ENCODE measurements at places on chromosomes 3 and 15.

- DNase-seq, result no peak
Measured at GRCh38 chr3:137807998-137808397, 43.9 kb downstream of the SOX14 start.

- no peak for DNase-seq
Measured at GRCh38 chr3:158094235-158095110, 11.7 kb downstream of the SHOX2 start.

GRCh38 chr3:124924741-124925140, 9.8 kb downstream of the MUC13 start:
- no peak for DNase-seq

- no peak for DNase-seq
Measured at GRCh38 chr3:152583963-152584362, 251.0 kb upstream of the P2RY1 start.

- DNase-seq, result no peak
Measured at GRCh38 chr3:66609660-66610561, 109.1 kb upstream of the LRIG1 start.

DNA sequence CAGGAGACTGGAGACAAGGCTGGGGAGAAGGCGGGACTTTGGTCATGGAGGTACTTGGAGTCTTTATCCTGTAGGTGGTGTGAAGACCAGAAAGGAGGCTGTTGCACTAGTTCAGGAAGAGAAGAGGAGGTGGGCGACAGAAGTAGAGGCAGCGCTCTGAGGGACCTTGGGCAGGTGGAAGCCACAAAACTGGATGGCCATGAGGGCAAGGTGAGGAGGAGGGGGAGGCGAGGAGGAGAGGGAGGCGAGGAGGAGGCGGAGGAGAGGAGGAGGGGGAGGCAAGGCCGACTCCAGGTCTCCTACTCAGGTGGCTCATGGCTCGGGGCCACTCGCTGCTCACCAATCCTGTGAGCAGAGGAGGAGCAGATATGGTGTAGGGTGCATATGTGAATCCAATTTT, 125.6 kb downstream of the RPLP1 start:
- DNase-seq, result no peak

- DNase-seq, result no peak
Measured at GRCh38 chr15:96838081-96838480, 507.6 kb downstream of the NR2F2 start.

- no peak for DNase-seq
Measured at GRCh38 chr3:178318340-178318739, 217.9 kb upstream of the KCNMB2 start.

- no peak for DNase-seq
Measured at GRCh38 chr15:99412082-99412481, 153.7 kb upstream of the MEF2A start.

- peak; percentile 75 for DNase-seq
Measured at GRCh38 chr3:169764312-169764881, 463 bp downstream of the TERC start.

DNA sequence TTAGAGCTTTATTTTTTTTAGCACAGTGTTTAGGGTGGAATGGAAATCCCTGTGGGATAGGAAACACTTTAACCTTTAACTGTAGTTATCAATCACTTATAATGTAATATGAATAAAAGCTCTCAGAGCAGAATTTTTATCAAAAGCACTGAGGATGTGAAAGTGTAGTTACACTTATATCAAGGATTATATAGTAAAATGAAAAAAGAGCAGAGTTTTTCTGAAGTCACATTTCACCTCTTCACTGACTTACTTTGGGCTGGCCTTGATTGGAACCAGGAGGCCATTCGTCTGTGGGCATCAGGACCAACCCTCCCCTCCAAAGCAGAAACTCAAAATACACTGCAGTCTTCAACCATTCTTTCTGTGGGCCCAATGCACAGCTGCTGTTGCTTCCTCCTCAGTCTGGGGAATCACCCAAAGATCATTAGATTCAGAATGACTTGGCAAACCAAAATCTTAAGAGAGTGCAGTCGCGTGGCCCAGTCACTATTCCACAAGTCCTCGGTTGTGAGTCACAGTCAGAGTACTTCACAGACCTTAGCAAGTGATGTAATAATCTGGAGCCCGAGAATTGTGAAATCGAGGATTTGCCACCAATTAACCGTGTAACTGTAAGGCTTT, 132.6 kb upstream of the COL8A1 start:
- DNase-seq, result peak; percentile 23

GRCh38 chr3:16299746-16300145, 34.7 kb downstream of the OXNAD1 start:
- no peak for DNase-seq

- DNase-seq, result no peak
Measured at GRCh38 chr3:18177271-18177670, 247.9 kb downstream of the SATB1 start.

DNA sequence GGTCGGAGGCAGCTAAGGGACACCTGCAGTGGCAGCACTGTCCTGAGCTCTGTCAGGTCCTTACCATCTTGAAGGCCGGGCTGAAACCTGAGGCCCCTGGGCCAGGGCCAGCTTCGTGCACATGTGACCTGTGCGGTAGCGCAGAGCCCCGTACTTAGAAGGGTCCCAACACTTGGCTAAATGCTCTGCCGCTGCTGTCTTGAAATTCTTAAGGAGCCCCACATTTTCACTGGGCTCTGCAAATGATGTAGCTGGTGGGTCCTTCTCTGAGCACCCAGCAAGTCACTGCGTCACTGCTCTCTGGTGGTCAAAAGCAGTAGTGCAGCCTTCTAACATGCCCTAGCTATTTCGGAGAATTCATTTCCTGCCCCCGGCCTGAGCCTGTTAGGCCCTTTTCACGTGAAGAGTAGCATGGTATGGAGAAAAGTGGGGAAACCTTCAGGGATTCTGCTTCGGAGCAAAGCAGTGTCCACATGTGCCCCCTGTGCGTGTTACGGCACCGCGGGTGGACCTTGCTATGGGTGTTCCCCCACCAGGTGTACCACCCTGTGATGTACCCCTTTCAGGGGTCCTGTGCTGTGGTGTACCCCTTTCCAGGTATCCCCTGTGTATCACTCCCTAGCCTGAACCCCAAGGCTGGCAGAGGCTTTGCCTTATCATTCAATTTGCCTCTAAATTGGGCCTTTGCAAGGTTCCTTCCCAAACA, 79.7 kb downstream of the TMEM266 start:
- DNase-seq, result peak; percentile 65

DNA sequence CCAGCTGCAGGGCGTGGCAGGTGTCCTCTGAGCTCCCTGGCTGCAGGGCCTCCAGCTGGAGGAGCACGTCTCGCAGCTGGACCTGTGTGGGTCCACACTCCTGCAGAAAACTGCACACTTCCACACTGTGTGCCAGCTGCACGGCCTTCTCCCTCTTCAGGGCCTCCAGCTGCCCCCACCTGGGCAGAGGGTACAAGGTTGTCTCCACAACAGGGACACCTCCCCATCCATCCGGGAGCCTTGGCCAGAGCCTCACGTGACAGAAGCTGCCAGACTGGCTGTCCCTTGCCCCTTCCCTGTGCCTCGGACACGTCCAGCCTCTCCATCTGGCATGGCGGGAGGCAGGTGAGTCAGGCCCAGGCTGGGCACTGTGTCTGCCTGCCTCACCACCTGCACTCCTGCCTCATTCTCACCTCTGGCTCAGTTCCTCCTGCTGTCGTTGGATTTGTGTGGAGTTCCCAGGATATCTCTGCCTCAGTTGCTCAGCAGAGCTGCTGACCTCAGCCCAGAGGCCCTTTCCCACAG, 14.5 kb downstream of the SPTBN5 start:
- DNase-seq, result no peak

GRCh38 chr3:143597774-143598652, 250.3 kb downstream of the SLC9A9 start:
- DNase-seq, result no peak

DNA sequence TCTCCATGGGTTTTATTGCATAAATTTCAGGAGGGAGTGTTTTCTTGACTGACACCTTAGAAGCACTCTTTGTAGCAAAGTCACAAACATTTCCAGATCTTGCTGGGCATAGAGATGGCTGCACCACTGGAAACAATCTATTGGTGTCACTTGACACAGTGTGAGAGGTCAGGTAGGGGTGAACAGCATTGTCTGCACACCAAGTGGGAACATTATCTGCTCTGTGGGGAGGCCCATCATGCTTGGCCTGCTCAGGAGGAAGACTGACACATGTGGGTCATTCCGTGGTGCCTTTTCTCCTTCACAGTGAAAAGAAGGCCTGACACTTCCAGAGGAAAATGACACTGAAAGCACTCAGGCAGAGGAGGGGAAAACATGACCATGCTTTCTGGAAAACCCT, 149.9 kb upstream of the GALNT15 start:
- DNase-seq, result no peak

GRCh38 chr3:152219216-152219615, 49.5 kb upstream of the MBNL1 start:
- no peak for DNase-seq

DNA sequence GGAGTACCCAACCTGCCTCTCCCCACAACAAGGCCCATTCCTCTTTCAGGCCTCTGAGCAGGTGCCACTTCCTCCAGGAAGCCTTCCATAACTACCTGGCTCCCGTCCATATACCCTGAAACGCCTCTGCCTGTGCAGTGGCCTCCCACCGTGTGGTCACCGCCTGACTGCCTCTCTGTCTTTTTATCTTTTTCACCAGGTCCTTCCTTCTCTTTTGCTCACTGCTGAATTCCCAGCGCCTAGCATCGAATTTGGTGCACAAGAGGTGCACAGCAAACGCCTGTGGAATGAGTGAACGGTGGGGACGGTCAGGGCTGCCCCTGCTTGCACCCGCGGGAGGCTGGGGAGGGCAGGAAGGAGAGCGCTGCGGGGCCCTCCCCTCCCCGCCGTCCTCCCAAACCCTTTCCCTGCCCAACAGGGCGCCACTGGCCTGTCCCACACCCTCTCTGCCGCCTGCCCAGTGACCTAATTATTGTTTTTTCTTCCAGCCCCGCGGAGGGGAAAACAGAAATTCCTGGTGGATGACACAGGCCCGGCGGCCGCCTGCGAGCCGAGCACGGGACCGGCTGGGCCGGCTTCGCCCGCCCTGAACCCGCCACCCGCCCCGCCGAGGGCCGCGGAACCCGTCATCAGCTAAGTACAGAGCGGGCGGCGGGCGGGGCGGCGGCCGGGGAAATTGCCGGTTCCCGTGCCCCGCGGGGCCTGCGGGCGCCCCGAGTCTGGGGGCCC, 140.1 kb downstream of the SMAD6 start:
- no peak for DNase-seq

DNA sequence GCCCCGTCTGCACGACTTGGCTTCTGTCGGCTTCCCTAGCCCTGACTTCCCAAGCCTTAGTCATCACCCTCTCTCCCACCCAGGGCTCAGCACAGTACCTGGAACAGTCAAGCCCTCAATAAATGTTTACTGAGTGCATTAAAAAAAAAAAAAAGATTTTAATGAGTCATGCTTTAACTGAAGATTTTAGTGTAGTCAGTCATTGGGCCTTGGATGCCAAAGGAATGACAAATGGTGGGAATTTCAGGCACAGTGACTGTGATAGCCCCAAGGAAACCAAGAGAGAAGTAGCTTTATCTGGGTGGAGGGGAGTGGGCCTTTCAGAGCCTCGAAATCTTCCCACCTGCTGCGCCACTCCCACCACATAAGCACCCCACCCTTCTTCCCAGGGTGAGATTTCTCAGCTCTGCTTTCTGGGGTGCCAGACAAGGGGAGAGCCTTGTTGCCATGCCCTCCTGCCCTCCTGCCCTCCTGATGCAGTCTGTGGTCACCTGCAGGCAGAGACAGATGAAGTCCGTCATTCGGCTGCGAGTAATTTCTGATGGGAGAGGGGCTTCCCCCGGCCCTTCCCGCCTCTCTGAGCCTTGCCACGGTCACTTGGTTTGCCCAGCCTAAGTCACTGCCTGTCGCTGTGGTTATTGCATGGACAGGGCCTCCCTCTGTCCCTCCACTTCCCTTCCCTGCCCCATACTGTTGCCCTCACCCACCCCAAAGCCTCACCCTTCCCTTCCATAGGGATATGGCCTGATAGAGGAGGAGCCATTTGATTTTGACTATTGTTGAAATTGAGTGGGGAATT, 41.8 kb downstream of the SMAD3 start:
- no peak for DNase-seq

- no peak for DNase-seq
Measured at GRCh38 chr3:25171897-25172296, 256.2 kb upstream of the RARB start.

- DNase-seq, result no peak
Measured at GRCh38 chr15:66947471-66947870, 117.9 kb upstream of the SMAD3 start.

- no peak for DNase-seq
Measured at GRCh38 chr3:100682056-100682853, 27.0 kb upstream of the TFG start.

GRCh38 chr3:39065197-39065596, 13.4 kb downstream of the WDR48 start:
- peak; percentile 39 for DNase-seq

GRCh38 chr3:27670619-27671018, 51.5 kb downstream of the EOMES start:
- DNase-seq, result no peak

DNA sequence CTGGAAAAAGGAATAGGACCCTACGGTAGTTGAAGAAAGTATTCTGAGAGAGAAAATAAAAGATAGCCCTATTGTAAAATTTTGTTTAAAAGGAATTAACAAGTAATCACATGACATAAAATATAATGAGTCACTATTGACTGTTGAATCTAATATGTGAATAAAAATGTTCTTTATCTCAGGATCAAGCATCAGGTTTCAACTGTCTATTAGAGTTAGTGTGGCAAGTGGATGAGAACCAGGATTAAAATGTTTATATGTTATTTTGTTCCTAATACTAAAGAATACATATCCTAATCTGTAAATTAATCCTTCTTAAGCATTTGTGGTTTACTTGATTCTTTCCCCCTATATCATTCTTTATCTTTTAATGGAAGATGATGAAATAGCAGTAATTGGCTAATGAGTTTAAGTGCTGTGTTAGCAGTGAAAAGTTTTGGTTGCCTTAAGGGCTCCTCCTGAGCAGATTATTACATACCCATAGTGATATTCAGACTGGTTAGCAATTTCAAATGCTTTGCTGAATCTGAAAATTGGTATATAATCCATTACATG, 101.8 kb upstream of the BCHE start:
- no peak for DNase-seq

DNA sequence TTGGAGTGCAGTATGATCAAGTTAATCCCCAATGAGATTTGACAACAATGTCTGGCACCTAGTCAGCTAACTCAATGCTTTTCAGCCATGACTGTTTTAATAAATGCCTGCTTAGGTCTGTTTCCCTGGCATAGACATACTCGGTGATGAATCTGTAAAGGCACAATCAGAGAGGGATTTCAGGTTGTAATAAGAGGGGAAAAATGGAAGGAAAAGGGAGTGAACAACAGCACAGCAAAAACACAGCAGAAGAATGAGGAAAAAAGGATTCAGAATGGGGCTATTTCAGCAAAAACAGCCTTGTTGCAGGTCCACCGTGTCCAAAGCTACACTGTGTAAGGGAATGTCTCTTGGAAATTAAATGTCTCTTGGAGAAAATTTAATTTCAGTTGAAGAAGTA, 19.3 kb upstream of the CHD2 start:
- no peak for DNase-seq

Data from stimulated activated naive B cell treated with anti-CD40 and anti-IgM and Interleukin-4, amounts not matched to agents 10 μg/mL and 1 μg/mL and 100 μg/mL, for 72 hours (primary cell).